ENCODE measurements at places on chromosomes 6 and 20. TPM values are rescaled to one million over a fixed set of nuclear protein-coding genes. Genes with fewer than 3 reads are reported as not detected.

DNA sequence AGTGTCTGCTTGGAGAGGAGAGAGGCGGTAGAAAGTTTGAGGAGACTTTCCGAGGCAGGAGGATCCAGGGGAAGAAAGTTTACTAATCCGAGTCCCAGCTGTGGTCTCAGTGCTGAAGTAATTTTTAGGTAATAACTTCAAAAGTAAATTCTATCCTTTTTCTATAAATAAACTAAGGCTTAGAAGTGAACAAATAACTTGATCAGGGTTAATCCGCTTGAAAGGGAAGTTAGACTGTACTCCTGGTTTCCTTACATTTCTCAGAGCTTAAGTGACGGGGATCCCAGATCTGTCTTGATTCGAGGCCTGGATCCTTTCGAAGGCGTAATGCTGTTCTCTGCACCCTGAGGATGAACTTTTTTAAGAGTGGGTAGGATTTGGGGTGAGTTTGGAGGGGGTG lies 2.6 kb downstream of the STK35 start:
- no peak for DNase-seq

DNA sequence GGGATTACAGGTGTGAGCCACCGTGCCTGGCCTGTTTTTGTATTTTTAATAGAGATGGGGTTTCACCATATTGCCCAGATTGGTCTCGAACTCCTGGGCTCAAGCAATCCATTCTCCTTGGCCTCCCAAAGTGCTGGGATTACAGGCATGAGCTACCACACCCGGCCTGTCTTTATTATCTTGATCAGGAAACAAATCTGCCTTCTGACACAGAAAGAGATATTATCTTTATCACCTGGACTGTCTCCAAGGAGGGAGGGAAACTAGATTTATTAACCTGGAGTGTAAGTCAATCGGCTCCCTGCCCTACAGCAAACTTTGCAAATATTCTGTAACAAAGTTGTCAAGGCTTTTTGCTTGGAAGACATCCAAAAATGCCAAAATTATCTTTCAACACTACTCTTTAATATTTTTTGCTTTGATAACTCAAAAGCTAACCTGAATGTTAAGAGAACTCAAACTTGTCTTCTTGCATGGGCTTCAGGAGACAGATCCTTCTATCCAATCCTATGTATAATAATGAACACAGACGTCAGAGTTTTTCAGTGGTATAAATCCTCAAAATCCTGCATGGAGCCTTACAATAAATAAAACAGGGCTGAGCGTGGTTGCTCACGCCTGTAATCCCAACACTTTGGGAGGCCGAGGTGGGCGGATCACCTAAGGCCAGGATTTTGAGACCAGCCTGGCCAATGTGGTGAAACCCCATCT lies 85.0 kb upstream of the LOC128125822 start:
- peak; percentile 28 for DNase-seq

DNA sequence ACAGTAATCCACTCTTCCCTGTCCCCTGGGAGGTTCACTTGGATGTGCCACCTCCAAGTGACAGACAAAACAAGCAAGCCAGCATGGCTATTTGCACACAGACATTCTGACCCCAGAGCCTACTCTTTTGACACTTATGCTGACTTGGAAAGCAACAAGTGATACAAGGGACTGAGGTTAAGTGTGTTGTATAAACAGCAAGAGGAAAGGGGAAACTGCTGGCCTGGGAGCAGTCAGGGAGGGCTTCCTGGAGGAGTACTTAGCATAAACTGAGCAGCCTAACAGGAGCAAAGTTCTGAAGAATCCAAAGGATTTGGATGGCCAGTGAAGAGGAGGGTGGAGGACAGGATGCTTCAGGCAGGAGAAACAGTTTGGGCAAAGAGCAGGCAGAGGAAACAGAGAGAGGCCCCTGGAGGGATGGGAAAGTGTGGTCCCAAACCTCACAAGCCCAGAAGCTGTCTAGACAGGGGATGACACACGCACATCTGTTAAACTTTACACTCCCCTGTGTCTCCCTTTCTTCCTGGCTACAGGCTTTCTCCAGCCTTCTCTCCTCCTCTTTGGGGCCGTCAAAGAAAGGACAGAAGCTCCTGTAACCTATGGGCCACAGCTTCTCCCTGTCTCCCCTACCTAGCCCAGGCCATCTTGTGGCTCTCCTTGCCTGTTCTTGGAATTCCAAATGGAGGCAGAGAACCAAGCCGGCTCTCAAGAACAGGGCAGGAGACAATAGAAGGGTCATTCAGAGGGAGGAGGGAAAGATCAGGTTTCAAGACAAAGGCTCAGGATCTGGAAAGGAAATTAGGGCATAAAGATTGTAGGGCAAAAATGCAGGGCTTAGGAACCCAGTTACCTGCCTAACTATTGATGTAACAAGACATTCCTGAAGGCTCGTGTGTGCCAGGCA lies 19.3 kb downstream of the SULF2 start:
- no peak for DNase-seq

DNA sequence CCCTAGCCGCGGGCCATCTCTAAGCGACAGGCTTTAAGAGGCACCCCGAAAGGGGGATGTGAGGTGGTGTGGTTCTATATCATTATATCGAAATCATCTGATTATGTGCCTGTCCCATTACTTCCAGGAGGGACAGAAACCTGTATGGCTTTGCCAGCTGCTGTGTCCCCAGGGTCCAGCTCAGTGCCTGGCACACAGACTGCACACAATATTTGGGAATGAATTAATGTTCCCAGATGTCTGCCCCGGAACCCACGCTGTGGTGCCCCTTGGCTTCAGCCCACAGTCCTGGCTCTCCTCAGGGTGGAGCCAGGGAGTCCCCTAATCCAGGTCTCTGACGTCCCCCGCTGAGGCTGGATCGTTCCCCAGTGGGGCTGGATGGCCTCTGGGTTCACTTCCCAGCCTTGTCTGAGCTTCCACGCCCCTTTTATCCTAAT lies 8.9 kb upstream of the AHCY start:
- DNase-seq = no peak

GRCh38 chr6:21396313-21396712 lies 197.2 kb upstream of the SOX4 start:
- DNase-seq = no peak

DNA sequence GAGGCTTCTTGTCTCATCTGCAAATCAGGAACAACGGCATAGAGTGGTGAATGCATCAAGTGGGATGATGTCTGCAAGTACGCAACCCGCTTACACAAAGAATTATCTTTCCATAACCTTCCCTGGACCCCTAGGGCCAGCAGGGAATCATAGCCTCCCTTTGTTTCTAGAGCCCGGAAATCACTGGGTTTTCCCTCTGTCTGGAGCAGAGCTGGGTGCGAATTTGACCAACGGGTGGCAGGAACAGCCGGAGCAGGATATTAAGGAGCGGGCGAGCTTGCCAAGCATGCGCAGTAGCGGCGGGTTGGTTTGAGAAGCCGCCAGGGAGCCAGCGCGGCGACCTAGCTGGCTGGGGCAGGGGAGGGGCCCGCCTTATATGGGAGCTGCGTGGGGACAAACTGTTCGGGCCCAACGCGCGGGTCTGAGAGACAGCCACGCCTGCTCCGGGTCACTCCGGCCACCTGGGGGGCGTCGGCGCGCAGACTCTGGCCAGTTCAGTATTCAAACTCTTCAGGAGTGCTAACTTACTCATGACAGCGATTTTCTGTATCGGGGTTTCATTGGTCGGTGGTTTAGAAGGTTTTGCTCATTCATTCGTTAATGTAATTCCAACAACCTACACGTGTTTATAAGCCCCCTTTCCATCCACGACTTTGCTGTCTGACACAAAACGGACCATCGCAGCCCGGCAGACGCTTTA lies 1.6 kb upstream of the KIF16B start:
- DNase-seq = peak; percentile 94

Gene CALHM4
- not detected for total RNA-seq

Gene WFDC10B
- not detected for total RNA-seq

All from transverse colon (tissue), 4 donors.